ENCODE measurements at places on chromosomes 12 and 14.
A peak's percentile ranks its signal among the peaks of the same experiment; 100 is the strongest.

GRCh38 chr12:123713823-123714585, 1.9 kb downstream of the ATP6V0A2 start:
- DNase-seq, result no peak

- DNase-seq, result no peak
These were observed 4.4 kb downstream of the WSCD2 start for GRCh38 chr12:108133482-108133881.

DNA sequence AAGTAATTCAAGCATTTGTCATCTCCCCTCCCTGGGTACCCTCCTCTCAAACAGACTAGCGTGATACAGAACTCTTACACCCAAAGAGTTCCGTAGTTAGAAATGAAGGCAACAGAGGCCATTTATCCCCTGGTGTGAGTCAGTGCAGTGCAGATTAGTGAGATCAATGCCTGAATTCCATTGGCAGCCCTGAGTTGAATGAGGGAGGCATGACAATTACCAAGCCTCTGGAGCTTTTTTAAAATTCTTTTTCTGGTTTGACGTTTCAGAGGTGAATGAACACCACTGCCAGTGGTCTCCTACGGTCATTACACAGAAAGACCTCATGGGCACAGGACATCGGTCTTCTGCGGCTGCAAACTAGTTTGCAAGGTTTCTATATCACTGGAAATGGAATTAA, 94.4 kb downstream of the PRIMA1 start:
- no peak for DNase-seq

DNA sequence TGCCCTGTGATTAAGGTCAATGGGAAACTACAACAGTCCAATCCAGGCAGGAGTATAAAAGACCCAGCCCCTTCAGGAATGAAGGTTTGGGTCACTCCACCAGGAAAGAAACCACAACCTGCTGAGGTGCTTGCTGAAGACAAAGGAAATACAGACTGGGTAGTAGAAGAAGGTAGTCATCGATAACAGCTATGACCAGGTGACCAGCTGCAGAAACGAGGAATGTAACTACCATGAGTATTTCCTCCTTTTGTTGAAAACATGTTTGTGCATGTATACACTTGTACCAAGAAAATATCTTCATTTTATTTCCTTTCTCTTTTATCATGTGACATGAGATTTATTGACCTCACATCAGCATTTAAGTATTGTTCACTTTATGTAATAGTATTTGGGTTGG, 409.1 kb downstream of the FOXG1 start:
- DNase-seq, result no peak

GRCh38 chr14:101124815-101125214, 221.3 kb upstream of the RTL1 start:
- DNase-seq, result no peak

DNA sequence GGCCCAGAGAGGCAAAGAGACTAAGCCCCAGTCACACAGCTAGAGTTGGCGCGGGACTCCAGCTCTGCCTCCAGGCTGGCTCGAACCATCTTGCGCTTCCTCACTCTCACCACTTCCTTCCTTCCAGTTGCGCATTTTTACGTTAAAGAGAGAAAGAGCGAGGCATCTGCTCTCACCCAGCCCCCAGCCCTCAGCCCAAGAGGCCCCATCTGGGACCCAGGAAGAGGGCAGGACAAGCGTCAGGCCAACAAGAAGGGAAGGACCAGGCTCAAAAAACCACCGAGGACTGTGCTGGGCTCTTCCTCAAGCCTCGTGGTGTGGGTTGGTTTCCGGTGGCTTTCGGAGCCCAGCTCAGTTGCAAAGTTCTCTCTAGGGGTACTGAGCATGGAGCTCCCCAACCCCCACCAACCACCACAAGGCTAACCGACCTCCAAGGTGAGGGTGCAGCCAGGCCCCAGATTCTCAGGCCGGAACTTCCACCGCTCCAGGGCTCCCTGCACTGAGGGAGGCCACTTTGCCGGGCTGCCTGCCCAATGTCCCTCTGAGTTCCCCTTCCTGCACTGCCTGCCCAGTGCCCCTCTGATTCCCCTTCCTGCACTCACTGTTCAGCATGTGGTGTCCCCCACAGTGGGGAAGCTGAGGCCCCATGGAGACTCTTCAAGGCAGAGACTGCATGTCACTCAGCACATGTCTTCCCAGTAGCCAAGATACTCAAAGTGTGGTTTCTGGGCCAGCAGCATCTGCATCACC, 35.9 kb downstream of the TESC start:
- DNase-seq, result peak; percentile 33

GRCh38 chr14:94027566-94028449, 1.7 kb downstream of the OTUB2 start:
- no peak for DNase-seq

- DNase-seq, result no peak
These were observed 40.3 kb downstream of the CFAP251 start for GRCh38 chr12:121958541-121959240.

GRCh38 chr14:29898470-29898869, 29.2 kb downstream of the PRKD1 start:
- no peak for DNase-seq

- DNase-seq, result no peak
These were observed 1.1 kb upstream of the USP15 start for GRCh38 chr12:62258941-62259630.

GRCh38 chr12:6772726-6773589, 638 bp downstream of the LAG3 start:
- DNase-seq, result no peak

GRCh38 chr12:115185506-115185905, 501.5 kb upstream of the TBX3 start:
- DNase-seq, result no peak

DNA sequence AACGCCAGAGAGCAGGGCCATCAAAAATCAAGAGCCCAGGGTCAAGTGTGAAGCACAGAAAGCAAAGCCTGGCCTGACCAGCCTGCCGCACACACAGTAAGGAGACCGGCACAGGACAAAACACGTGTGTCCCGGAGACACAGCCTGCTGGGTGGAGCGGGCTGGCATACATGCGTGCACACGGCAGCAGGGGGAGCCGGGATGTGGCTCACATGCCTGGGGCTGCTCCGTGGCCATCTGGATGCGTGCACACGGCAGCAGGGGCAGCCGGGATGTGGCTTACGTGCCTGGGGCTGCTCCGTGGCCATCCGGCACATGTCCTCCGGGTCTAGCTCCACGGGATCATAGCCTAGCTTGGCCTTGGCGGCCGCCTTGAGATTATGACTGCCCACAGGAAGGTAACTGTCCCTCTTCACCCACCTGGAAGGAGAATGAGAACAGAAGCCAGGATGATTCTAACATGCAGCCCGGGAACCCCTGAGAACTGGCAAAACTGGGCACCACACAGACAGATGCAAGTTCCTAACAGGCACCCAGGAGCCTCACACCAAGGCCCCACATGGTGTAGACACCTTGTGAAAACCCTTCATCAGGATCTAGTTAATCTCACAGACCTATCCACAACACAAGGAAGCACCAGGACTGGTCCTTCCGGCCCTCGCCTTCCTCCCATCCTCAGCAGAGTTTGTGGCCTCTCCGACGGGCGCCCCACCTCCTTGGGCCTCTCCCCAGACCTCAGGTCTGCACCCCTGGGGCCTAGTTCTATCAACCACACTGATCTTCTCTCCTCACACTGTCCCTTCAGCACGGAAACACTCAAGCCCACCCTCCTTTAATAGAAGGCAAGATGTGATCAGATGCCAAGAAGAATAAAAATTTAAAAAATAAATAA, 13.6 kb downstream of the POLE start:
- DNase-seq, result no peak

DNA sequence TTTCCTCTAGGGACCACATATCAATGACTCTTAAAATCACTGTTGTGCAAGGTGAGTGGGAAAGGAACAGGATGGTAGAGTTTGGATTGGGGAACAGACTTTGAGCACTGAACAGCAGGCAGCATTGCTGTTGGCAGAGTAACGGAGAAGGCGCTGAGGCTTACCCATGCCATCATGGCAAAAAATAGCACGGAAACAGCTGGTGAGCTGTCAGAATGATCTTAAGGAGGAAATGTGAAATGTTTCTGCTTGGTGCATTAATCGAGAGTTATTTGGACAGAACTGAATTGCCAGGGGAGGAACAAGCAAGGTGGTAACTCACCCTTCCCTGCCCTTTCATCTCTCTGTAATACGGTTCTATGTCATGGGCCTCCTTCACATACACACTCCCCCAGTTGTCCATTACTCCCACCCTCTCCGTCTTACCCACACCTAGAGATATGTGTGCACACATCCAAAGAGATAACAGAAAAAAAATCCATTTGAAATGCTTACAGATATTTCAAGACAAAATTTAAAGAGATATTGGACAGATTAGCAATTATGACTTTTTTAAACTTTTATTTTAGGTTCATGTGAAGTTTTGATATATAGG, 572.5 kb downstream of the DIO2 start:
- no peak for DNase-seq

DNA sequence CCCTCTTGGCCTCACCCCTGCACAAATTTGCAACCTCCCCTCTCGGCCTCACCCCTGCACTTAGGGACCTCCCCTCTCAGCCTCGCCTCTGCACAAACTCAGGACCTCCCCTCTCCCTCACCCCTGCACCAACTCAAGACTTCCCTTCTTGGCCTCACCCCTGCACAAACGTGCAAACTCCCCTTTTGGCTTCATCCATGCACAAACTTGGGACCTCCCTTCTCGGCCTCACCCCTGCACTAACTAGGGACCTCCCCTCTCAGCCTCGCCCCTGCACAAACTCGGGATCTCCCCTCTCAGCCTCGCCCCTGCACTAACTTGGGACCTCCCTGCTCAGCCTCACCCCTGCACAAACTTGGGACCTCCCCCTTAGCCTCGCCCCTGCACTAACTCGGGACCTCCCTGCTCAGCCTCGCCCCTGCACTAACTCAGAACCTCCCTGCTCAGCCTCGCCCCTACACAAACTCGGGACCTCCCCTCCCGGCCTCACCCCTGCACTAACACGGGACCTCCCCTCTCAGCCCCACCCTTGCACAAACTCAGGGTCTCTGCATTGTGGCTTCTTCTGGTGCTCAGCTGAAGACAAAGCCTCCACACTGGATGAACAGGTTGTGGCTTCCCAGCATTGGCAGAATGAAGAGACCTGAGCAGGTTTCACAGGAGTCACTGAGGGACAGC, 11.0 kb upstream of the GOLGA3 start:
- DNase-seq, result no peak

GRCh38 chr12:10771132-10771733, 31.2 kb downstream of the TAS2R7 start:
- no peak for DNase-seq

DNA sequence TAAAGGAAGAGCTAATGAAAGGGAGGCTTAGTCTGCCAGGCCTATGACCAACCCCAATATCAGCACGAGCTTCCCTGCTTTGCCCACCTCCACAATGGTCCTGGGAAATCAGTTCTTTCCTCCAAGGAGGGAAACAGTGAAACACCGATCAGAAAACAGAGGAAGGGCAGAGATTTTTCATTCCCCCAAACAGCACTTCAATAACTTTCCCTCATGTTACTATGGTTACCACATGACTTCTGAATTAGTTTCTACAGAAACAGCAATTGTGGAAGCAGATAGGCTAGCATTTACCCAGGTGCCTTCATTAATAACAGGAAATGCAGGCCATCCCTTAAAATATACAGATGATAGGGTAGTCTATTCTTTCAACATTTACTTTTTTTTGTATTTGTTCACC, 35.9 kb downstream of the TRIM9 start:
- DNase-seq, result no peak

DNA sequence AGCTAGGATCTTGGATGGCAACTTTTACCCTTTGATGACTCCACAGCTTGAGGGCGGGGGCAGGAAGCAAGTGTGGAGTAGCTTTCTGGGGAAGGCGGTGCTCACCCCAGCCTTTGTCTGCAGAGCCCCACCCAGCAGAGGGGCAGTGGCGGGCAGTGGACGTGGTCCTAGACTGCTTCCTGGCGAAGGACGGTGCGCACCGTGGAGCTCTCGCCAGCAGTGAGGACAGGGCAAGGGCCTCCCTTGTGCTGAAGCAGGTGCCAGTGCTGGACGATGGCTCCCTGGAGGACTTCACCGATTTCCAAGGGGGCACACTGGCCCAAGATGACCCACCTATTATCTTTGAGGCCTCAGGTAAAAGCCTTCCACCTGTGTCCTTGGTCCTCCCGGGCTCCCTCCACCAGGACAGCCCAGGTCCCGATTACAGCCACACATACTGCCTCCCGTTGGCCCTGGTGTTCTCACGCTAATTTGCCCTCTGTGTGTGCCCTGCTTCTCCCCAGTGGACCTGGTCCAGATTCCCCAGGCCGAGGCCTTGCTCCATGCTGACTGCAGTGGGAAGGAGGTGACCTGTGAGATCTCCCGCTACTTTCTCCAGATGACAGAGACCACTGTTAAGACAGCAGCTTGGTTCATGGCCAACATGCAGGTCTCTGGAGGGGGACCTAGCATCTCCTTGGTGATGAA, 1.2 kb downstream of the TAPBPL start:
- DNase-seq, result no peak

GRCh38 chr12:101634724-101635123, 40.0 kb downstream of the MYBPC1 start:
- DNase-seq, result peak; percentile 20

DNA sequence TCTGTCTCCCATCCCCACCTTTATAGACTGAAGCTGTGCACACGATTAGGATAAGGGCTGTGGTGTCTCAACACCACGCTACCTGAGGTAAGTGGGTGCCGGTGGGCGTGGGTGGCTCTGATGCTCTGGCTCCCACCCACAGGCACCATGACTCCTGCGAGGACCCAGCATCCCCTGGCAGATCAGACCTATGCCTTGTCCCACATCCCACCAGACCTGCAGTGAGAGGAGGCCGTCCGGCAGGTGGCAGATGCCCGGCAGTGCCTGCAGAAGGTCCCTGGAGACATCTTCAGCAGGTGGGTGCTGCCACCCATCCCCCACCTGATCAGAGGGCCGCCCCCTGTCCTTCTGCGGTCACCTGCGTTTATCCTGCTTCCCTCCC, 104.4 kb upstream of the PRB2 start:
- no peak for DNase-seq

- no peak for DNase-seq
These were observed 43.6 kb upstream of the DDX11 start for GRCh38 chr12:31029916-31030562.

DNA sequence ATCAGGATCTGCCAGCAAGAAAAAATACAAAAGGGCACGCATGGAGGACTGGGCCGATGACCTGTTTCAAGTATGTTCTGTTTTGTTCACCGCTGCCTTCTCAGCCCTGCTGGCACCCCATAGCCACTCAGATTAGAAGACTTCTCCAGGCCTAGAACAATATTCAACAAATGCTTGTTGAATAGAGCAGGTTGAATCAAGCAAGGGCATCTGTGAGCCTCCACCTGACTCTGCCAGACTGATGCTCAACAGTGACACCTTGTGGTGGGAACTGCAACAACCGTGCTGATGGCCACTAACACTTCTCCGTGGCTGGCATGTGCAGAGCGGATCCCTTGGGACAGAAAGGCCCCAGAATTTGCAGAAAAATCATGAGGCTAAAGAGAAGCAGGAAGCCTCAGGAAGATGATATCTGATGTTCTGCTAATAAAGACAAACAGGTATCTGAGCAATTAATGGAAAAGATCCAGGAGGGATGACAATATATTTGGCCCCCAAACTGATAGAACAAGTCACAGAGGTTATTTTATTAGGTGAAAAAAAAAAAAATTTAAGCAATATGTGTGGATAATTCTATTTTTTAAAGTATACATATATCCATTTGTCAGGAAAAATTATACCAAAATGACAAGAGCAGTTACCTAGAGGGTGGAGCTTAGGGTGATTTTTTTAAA, 114.3 kb downstream of the KSR2 start:
- no peak for DNase-seq

- no peak for DNase-seq
These were observed 21.6 kb upstream of the CDK2AP1 start for GRCh38 chr12:123293178-123293760.
